Naive thymus-derived CD4-positive, alpha-beta T cell (primary cell): ENCODE measurements at places on chromosomes 2 and 18. TPM values are rescaled to one million over a fixed set of nuclear protein-coding genes. Genes with fewer than 3 reads are reported as not detected.

PLB1 gene
- total RNA-seq, result 1.2 TPM

IL1RN gene
- 2.3 TPM for total RNA-seq

GCKR gene
- not detected for total RNA-seq

LDLRAD4 gene
- 62.2 TPM for total RNA-seq

MBP gene
- total RNA-seq, result 116 TPM

TOGARAM2 gene
- 0.97 TPM for total RNA-seq

CHST10 gene
- total RNA-seq, result 2.7 TPM

ERBB4 gene
- not detected for total RNA-seq

CNGA3 gene
- not detected for total RNA-seq

NMS gene
- not detected for total RNA-seq

TFPI gene
- total RNA-seq, result not detected

DNA sequence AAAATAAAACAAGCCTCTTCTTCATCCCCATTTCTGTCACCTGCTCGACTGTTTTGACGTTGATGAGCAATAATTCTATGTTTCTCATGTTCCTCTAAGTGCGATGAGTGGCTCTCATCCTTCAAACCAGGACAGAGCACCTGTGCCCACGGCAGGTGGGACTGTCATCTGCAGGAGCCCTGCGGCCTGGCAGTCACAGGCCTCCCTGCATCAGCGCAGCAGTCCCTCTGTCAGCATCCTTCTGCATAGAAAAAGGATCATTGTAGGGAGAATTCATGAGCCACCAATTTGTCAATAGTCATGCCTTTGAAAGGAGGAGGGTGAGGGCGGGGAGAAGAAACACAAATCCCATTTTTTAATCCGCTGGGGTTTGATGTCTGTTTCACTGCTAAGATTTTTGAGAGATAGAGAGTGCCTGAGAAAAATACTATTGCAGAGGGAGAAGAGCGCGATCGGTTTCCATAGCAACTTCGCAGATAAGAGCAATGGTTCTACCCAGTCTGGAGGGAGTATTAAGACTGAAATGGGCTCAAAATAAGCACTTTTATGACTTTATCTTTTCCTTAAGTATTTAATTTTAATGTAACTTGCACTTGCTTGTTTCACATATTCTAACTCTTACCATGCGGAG lies 234.3 kb upstream of the NCKAP5 start:
- DNase-seq, result no peak

- DNase-seq, result no peak
Observed at GRCh38 chr2:152815634-152816257, 97.3 kb downstream of the ARL6IP6 start.

GRCh38 chr2:135839713-135840112 lies 2.7 kb upstream of the LCT start:
- no peak for DNase-seq

DNA sequence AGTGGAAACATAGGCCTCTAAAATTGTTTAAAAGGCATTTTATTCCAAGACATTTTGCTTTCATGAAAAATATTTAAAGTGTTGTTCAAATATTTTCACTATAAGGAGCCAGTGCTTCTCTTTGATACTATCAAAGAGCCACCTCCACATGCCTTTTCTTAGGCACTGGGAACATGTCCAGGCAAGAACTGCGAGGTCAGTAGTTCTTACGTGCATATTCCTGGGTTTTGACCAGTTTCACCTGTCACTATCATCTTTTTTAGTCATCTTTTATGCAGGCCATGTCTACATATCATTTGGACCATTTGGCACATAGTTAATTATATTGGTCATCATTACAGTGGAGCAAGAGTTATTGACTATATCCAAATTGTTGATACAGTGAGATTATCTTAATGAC lies 195.3 kb downstream of the CCDC85A start:
- no peak for DNase-seq

GRCh38 chr2:148989882-148990493 lies 48.5 kb upstream of the LYPD6B start:
- DNase-seq, result no peak

GRCh38 chr2:232444409-232445148 lies 11.4 kb upstream of the ALPI start:
- peak; percentile 36 for DNase-seq

DNA sequence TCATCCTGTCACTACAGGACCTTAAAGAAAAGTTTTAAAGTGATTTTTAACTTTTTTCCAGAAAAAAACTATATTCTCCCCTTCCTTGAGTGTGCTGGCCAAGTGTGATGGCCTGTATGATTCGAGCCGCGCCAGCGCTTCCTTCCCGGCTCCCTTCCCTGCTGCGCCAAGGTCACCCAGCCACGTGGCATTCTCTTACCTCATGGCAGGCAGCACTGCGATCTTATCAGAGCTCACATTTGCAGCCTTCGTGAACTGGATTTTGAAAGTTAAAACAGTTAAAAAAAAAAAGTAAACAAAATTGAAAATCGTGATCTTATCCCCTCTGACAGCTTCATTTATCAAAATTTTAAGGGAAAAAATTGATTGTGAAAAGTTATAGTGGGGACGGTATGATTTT lies 279.8 kb downstream of the PTGR3 start:
- DNase-seq, result no peak

- no peak for DNase-seq
Observed at GRCh38 chr2:174486563-174487107, at the start of gene GPR155. TSS of gene GPR155 (minus strand) at chr2:174487029. CDS start at chr2:174481956, 5,073 bp downstream.

GRCh38 chr2:179336782-179337534 lies 72.3 kb upstream of the SESTD1 start:
- DNase-seq, result no peak

GRCh38 chr2:192438239-192438638 lies 243.5 kb upstream of the TMEFF2 start:
- DNase-seq, result no peak

GRCh38 chr2:29113891-29114321 lies 1.3 kb upstream of the CLIP4 start:
- no peak for DNase-seq

GRCh38 chr2:15706424-15706823 lies 114.8 kb downstream of the DDX1 start:
- DNase-seq, result no peak

- no peak for DNase-seq
Observed at GRCh38 chr2:109175350-109175678, 46.3 kb downstream of the SH3RF3 start.
